A549 treated with Hydrocortisone at 1 μM for 4 hours (cell line): ENCODE measurements at places on chromosomes 7 and 10. TPM values are rescaled to one million over a fixed set of nuclear protein-coding genes. Genes with fewer than 3 reads are reported as not detected.

RAMP3 gene
- total RNA-seq = not detected in 5 replicates

FLNC gene
- 3.1 to 5.3 TPM (median 4.0 TPM) in 5 replicates for total RNA-seq

SFTPD gene
- 0.23 to 0.33 TPM (median 0.24 TPM) in 5 replicates for total RNA-seq

GBF1 gene
- 23.7 to 27.6 TPM (median 24.7 TPM) in 5 replicates for total RNA-seq

CREM gene
- total RNA-seq = 30.2 to 33.6 TPM (median 33.1 TPM) in 5 replicates

TMEM273 gene
- total RNA-seq = not detected in 5 replicates

MMD2 gene
- not detected in 5 replicates for total RNA-seq

PRR15 gene
- total RNA-seq = 4.0 to 5.6 TPM (median 4.9 TPM) in 5 replicates

TWIST1 gene
- total RNA-seq = 1.8 to 3.5 TPM (median 3.2 TPM) in 5 replicates

GPR158 gene
- total RNA-seq = 0.05 to 0.07 TPM (median 0.05 TPM) in 5 replicates

FOXP2 gene
- total RNA-seq = not detected in 5 replicates

MPP7 gene
- total RNA-seq = 0.10 to 0.13 TPM (median 0.10 TPM) in 5 replicates

NUPR2 gene
- total RNA-seq = not detected in 5 replicates

SLC26A3 gene
- total RNA-seq = not detected in 5 replicates

ANKRD2 gene
- 5.6 to 8.9 TPM (median 7.3 TPM) in 5 replicates for total RNA-seq

TMEM130 gene
- 0.24 to 0.59 TPM (median 0.31 TPM) in 5 replicates for total RNA-seq
